Left hindlimb (tissue), 1 donor: ENCODE measurements at places on chromosomes 11 and 22.

- no peak for DNase-seq
These were observed 12.6 kb downstream of the UVRAG start for GRCh38 chr11:75827562-75827961.

DNA sequence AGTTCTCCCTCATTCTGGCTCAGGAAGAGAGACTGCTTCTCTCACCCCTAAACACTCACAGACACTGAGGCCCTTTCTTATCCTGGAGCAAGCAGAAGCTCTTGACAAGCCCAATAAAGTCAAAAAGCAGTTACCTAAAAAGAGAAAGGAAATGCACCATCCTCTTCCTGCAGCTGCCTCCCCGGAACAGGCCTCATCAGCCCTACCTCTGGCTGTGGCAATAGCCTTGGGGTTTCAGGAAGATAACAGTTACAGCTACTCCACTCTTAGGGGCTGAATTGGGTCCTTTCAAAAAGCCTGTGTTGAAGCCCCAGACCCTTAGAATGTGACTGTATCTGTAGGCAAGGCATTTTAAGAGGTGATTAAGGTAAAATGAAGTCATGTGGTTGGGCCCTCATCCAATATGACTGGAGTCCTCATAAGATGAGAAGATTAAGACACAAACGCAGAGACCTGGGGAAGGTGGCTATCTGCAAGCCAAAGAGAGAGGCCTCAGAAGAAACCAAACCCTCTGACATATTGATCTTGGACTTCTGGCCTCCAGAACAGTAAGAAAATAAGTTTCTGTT is 3.5 kb upstream of the LGALS12 start:
- DNase-seq: no peak

GRCh38 chr22:48277868-48278581 is 1515.6 kb downstream of the TBC1D22A start:
- no peak for DNase-seq

- DNase-seq: no peak
These were observed 11.4 kb downstream of the KCNJ5 start for GRCh38 chr11:128902515-128903066.

DNA sequence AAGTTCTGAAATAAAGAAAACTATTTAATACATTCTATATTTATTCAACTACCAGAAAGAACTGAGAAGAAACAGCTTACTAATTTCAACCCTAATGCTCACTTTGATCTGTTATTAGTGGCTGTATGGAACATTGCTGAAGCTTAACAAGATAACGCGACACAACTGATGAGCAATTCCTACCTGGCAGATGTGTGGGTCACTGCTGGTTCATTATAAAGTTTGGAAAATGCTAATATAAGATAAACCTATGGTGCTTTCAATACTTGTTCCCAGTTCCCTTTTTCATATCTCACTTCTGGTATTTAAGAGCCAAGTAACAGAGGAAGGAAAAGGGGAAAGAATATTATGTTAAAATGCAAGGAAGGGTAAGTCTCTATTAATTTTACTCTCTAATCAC is 10.5 kb downstream of the CTSC start:
- no peak for DNase-seq

GRCh38 chr11:23903044-23903704 is 593.7 kb upstream of the LUZP2 start:
- DNase-seq: no peak

GRCh38 chr22:39723899-39724351 is 153.4 kb downstream of the CACNA1I start:
- no peak for DNase-seq

DNA sequence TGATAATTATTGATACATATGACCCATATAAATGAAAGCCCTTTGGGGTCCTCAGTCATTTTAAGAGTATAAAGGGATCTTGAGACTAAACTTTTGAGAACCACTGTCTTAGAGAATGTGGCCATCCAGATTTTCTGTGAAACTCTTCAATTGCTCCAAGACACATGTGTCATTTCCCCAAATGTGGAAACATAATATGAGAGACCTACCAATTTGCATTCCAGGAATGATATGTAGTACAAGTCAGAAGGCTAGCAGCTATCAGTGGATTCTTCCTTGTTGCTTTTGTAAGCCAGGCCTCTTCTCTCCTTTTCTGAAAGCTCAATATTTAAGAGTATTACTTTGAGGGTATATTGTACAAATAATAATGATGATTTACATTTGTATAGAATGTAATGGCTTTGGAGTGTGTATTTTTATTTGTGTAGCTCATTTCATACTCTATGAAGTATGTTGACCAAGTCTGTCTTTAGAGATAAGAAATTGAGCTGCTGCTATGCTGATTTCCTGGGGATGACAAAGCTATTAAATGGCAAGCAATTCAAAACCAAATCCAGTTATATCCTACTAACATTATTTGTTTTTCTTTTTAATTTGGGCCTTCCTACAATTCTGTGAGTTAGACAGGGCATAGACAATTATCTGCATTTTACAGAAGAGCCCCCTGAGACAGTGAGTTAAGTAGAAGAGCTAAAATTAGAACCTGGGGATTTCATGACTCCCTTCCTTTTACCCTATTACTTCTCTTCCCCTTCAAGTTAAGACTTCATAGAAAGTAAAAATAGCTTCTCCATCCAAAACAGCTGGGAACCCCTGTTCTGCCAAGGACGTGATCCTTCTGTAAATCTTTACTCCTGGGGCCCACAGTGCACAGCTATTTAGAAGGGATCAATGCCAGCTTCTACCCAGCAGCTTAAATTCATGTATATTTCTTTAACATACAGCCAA is 131.9 kb downstream of the WNT11 start:
- peak; percentile 40 for DNase-seq

DNA sequence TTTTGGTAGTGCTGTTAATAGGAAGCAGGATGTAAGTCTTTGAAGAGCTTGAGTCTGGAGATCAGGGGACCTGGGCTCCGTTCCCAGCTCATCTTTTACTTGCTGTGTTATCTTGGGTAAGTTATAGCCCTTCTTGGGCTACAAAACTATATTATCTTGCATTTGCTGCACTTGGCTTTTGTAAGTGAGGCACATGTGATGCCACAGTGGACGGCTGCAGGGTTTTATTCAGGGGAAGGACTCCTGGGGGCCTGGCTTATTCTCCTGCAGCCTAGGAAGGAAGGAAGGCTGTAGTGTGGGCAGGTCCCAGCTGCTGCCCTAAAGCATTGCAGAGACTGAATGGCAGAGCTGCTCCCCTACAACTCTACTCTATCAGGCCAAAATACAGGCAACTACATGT is 6.4 kb downstream of the CD82 start:
- DNase-seq: no peak

- DNase-seq: no peak
These were observed 71.4 kb upstream of the CCND1 start for GRCh38 chr11:69569306-69570200.

- DNase-seq: peak; percentile 91
These were observed 63.2 kb upstream of the RRAS2 start for GRCh38 chr11:14422052-14422813.

DNA sequence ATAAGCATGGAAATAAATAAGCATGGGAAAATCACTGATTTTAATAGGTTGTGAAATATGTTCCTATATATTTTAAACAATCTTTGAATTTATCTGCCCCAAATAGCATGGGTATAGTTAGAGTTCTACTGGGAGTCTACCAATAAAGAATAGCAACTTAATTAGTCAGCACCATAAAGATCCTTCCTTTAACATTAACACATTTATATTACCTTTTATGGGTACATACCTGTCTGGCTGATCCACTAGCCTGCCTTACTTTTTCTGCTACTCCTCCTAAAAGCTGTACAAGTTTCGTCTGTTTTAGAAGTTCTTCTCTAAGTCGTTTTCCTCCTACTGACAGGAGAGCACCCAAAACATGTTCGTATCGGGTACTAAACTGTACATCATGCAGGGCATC is 39.8 kb upstream of the RPS13 start:
- DNase-seq: no peak

DNA sequence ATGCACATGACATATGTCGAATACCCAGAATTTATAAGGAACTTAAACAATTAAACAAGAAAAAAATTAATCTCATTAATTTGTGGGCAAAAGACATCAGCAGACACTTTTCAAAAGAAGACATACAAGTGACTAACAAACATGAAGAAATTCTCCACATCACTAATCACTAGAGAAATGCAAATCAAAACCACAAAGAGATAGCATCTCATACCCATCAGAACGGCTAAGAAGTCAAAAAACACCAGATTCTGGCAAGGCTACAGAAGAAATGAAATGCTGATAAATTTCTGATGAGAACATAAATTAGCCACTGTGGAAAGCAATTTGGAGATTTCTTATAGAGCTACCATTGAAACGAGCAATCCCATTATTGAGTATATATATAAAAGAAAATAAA is 210.6 kb upstream of the LUZP2 start:
- DNase-seq: no peak

- no peak for DNase-seq
These were observed 5.6 kb downstream of the ARHGEF17 start for GRCh38 chr11:73313652-73314051.

DNA sequence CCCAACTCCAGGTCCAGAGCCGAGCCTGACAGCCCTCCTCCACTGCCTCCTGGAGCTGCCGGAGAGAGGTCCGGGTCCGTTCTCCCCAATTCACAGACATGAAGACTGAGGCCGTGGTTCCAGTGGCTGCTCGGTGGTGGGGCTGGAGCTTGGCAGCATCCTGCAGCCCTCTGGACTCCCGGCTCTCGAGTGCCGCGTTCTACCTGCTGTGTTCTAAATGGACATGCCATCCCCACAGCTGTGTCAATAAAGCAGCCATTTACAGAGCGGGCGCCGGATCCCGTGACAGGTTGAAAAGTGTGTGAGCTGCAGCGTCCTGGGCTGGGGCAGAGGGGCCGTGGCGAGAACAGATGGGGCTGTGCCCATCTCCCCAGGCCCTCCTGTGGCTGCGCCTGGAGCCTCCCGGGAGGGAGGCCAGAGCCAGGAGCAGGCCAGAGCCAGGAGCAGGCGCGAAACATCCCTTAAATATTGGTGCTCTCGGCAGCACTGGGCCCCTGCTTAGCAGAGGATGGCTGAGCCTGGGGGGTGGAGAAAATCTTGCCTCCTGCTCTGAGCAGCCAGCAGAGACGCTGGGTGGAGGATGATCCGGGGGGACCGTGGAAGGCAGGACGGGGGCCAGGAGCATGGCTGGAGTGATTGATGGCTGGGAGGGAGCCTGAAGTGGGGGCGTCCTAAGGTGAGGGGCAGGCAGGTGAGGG is 46.2 kb downstream of the FLRT1 start:
- no peak for DNase-seq

DNA sequence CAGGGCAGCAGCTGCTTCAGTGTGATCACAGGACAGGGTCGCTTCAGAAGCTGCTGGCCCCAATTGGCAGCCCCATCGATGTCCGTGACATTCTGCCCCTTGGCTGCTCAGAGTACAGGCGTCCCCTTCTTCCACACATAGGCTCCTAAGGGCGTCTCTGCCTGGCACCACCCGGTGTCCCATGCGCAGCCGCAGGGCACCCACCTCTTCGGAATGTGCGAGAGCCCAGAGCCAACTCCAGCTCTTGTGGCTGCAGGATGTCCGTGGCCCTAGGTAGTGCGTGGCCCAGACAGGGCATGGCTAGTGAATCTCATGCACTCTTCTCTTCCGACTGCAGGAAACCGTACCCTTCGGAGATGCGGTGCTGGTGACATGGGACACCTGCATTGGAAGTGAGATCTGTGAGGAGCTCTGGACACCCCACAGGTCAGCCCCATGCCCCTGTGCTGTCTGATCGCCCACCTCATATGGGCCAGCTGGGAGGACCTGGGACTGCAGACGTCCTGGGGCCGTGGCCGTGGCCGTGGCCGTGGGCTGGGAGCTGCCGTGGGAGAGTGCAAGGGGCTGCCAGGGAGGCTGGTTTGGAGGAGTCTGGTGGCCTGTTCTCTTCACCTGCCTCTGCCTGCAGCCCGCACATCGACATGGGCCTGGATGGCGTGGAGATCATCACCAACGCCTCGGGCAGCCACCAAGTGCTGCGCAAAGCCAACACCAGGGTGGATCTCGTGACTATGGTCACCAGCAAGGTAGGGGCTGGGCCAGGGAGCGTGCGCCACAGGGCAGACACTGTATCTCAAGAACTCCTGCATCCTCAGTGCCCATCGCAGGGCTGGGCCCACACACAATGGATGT is 20.2 kb downstream of the NADSYN1 start:
- no peak for DNase-seq

- peak; percentile 87 for DNase-seq
These were observed 46.6 kb downstream of the CWC15 start for GRCh38 chr11:94926698-94927237.
